ENCODE measurements at places on chromosomes 3 and 15.

DNA sequence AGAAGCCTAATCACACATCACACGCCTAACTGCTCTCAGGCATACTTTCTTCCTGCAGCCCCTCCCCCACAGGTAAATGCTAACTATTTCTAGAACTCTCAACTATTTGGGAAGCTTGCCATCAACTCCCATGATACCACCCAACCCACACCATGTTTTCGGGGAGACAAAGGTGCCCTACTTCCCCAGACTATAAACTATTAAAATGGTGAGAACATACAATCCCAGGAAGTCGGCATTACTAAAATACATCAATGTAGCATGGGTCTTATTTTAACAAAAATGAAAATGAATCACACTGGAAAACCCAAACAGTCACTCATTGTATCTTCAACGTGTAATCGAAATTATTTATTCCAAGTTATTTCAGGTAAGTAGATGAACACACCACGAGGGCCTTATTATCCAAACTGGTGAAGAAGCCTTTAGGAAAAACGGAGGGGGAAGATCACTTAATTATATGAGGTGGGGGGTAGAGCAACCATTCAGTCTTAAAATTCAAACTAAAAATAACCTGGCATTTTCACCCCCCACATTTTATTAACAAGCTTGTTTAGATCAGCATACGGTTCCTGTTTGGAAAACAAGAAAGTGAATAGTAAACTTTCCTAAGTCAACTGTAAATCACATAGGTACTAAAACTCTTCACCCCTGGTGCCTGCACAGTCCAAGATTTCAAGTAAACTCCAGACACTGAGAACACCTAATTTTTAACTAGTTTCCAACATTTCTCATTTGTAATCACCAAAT lies 1.9 kb downstream of the TBL1XR1 start:
- no peak for DNase-seq

- DNase-seq: no peak
These were observed 1.8 kb downstream of the POMGNT2 start for GRCh38 chr3:43104039-43104438.

- no peak for DNase-seq
These were observed 9.8 kb upstream of the SLC6A1 start for GRCh38 chr3:10982782-10983181.

- DNase-seq: no peak
These were observed 138.9 kb downstream of the CACNA1D start for GRCh38 chr3:53633197-53633787.

DNA sequence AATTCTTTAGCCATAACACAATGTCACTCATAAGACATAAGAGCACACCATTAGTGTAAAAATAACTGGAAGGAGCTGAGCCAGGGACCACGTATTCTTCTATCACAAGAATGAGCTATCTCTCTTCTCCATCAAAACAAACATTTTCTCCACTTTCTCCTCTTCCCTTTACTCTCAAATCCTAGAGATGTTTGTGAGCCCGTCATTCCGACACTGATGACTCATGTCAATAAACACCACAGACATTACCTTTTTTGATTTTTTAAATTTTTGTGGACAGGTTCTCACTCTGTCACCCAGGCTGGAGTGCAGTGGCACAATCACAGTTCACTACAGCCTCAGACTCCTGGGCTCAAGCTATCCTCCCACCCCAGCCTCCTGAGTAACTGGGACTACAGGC lies 86.6 kb downstream of the MEX3B start:
- no peak for DNase-seq

Data from NCI-H524 treated with DMSO at 0.1 percent for 48 hours (cell line).